H1 (cell line): ENCODE measurements at places on chromosomes 1 and 21.

- peak within 1 kb of the TSS; percentile 82 for H3K27ac ChIP-seq
- H3K4me3 ChIP-seq = peak within 1 kb of the TSS; percentile 79
- no peak for DNase-seq
These were observed at the start of gene TTLL7 for GRCh38 chr1:83998498-83999315. TSS of gene TTLL7 (minus strand) at chr1:83999132. CDS start at chr1:83952211, 46,921 bp downstream.

DNA sequence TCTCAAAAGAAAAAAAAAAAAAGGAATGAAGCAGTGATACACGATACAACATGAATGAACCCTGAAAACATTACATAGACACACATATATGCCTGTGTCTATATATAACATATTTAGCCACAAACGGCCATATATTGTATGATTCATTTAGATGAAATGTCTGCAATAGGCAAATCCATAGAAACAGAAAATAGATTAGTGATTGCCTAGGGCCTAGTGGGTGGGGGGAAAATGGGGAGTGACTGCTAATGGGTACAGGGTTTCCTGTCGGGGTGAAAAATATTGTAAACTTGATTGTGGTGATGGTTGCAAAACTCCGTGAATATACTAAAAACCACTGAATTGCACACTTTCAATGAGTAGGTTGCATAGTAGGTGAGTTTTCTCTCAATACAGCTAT, 6.0 kb upstream of the H6PD start:
- H3K4me3 ChIP-seq = no peak overlapping the region
- H3K36me3 ChIP-seq = no peaks in the 10 kb centered on the region
- no peaks in the 10 kb centered on the region for H3K27me3 ChIP-seq
- no peaks in the 10 kb centered on the region for H3K4me1 ChIP-seq
- DNase-seq = no peak
- no peak overlapping the region for H3K27ac ChIP-seq

DNA sequence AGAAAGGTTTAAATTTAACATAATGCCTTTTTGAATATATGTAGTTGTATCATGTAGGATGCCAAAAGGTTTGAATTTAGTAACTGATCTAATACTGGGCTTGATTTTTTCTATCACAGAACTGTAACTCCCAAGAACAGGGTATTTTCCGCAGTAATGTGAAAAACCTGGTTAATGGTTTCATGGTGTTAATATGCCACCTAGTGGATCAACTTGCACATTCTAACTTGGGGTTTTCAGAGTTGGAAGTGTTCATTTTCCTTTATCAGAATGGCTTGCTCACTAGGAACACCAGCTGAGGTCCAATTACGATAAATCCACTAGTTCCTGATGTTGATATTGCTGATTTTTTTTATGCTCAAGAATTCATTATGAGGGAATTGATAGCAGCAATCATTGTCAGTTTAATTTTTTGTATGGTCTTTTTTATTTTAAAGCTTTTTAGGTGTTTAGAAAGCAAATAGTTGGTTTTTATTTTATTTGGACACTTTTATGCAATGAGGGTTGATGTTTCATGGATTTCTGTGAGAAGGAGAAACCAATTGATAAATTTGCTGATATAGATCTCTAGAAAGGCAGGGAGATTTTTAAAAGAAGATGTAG, 157.2 kb downstream of the PLA2G4A start:
- no peaks in the 10 kb centered on the region for H3K36me3 ChIP-seq
- no peak for DNase-seq
- no peaks in the 10 kb centered on the region for H3K27me3 ChIP-seq
- no peaks in the 10 kb centered on the region for H3K4me1 ChIP-seq
- no peak overlapping the region for H3K4me3 ChIP-seq

GRCh38 chr1:63328781-63329180, 6.4 kb downstream of the FOXD3 start:
- H3K36me3 ChIP-seq = no peaks in the 10 kb centered on the region
- H3K27me3 ChIP-seq = peaks cover 19% of the 10 kb centered on the region; the same call in 1 of the 2 replicates

GRCh38 chr1:118124064-118124463, 61.0 kb downstream of the SPAG17 start:
- H3K4me1 ChIP-seq = no peaks in the 10 kb centered on the region
- H3K27me3 ChIP-seq = no peaks in the 10 kb centered on the region
- no peaks in the 10 kb centered on the region for H3K36me3 ChIP-seq
- no peak for DNase-seq
- H3K27ac ChIP-seq = no peak overlapping the region
- no peak overlapping the region for H3K4me3 ChIP-seq

DNA sequence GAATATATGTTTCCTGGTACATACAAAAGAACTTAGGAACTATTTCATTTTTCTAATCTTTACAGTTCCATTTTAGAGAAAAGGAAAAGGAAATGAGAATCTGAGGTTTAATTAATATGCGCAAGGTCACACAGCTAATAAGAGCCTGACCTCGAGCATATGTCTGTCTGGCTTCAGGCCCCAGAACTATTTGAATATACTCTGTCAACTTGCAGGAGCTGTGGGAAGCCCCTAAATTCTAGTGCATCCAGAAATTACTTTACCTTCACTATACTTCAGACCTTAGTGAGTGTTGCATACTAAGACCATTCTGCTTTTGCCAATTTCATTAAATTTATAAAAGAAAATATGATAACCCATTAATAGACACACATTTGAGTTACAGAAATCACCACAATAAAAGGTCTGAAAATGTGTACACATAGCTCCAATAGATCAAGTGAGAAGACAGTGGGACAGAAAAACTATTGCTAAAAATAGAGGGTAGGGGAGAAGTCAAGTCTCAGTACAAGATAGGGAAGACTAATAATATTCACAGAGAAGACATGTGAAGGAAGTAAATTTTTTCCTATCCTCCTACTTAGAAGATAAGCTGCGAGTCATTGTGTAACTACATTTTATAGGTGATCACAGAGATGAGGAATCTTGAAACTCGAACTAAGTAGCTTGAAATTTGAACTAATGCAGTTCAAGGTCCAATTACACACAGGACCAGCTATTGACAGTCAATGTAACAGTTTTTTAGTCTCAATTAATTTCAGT, 3.8 kb downstream of the RGS13 start:
- H3K4me3 ChIP-seq = no peak overlapping the region
- no peaks in the 10 kb centered on the region for H3K27me3 ChIP-seq
- H3K36me3 ChIP-seq = no peaks in the 10 kb centered on the region
